CD4-positive, alpha-beta T cell treated with Interferon alpha-2 for 1 hour (primary cell): ENCODE measurements at places on chromosomes 16 and 17.
A peak's percentile ranks its signal among the peaks of the same experiment; 100 is the strongest.

- no peak for DNase-seq
Observed at GRCh38 chr17:81685108-81685507, 1.3 kb downstream of the HGS start.

GRCh38 chr16:70161350-70161749 is 12.2 kb upstream of the CLEC18C start:
- no peak for DNase-seq

GRCh38 chr17:50165867-50166517 is at the start of gene SGCA:
TSS of gene SGCA (plus strand) at chr17:50166005. CDS start at chr17:50166041, 36 bp downstream.
- no peak for DNase-seq

GRCh38 chr16:13845232-13845631 is 74.7 kb upstream of the ERCC4 start:
- no peak for DNase-seq

DNA sequence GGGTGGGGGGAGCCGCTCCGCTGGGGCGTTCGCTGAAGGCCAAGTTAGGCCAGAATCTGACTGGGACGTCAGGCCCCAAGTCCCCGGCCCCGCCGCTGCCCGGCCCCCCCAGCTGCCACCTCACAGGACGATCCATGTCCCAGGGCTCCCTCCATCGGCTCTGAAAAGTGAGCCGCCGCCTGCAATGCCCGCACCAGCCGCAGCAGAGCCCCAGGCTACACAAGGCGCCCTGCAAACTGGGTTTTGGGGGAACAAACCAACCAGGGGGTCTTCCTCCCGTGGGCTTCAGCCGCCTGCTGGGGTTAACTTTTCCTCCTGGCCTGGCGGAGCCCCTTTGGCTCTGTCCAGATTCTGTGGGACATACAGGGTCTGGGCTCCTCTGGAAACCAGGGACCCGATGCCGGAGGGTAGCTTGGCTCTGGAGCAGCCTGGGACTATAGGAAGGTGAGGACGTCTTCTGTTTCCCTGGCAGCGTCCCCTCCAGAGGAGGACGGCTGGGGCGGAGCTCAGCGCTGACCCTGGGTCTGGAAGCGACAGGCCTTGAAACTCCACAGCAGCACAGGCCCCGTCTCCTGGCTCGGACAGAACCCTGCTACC is 835 bp downstream of the NME4 start:
- peak; percentile 35 for DNase-seq
